Activated T-cell treated with anti-CD3 and anti-CD28 coated beads, Interleukin-2, amount 50 U/mL, for 72 hours (primary cell): ENCODE measurements at places on chromosomes 5 and 9.

GRCh38 chr9:111986035-111986556 is 89.5 kb downstream of the UGCG start:
- DNase-seq: no peak

DNA sequence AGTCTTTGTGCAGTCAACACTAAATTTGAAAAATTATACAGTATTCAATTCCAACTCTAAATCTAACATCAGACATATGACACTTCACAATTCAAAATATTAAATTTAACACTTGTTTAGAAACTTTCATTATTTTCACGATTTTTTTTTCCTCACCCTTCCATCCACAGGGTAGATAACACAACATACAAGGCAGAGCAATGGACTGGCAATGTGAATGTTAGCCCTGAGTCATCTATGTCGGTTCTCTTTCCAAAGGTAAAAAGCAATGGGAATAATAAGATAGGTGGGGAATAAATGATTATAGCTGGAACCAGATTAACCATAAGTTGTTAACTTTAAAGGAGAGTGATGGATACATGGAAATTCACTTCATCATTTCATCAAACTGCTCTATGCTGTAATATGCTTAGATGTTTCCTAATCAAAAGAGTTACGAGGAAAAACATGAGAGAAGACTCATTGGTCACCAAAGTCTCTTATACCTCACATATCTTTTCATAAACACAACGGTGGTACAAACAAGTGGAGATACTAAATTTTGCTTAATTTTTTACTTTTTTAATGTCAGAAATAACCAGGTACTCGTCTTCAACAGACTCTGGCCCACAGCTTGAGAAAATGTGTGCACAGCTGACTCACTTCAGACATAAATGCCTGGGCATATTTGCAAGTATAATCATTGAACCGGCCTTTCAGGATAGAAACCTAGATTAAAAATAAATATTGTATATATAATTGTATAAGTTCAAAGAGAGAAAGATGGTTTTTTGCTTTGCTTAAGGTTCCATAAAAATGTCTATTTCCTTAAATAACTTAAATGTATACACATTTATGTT is 23.0 kb downstream of the RFX3 start:
- no peak for DNase-seq

GRCh38 chr5:37495668-37496347 is 116.7 kb downstream of the WDR70 start:
- DNase-seq: no peak

DNA sequence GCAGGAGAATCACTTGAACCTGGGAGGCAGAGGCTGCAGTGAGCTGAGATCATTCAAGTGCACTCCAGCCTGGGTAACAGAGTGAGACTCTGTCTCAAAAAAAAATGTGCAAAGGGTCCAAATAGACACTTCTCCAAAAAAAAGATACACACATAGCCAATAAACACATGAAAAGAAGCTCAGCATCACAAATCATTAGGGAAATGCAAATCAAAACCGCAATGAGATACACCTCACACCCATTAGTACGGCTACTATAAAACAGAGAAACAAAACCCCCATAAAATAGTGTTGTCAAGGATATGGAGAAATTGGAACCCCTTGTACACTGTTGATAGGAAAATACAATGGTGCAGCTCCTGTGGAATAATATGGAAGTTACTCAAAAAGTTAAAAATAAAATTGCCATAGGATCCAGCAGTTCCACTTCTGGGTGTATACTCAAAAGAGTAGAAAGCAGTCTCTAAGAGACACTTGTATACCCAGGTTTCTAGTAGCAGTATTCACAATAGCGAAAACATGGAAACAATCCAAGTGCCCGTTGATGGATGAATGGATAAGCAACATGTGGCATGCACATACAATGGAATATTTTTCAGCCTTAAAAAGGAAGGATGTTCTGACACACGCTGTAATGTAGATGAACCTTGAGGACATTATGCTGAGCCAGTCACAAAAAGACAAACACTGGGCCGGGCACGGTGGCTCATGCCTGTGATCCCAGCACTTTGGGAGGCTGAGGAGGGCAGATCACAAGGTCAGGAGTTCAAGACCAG is 57.2 kb upstream of the PPARGC1B start:
- DNase-seq: no peak

- no peak for DNase-seq
Observed at GRCh38 chr5:149409268-149409948, 30.3 kb upstream of the IL17B start.

GRCh38 chr5:181190711-181191525 is 14.1 kb downstream of the TRIM7 start:
- DNase-seq: peak; percentile 68

GRCh38 chr9:128825923-128826700 is 3.5 kb downstream of the SPOUT1 start:
- no peak for DNase-seq

DNA sequence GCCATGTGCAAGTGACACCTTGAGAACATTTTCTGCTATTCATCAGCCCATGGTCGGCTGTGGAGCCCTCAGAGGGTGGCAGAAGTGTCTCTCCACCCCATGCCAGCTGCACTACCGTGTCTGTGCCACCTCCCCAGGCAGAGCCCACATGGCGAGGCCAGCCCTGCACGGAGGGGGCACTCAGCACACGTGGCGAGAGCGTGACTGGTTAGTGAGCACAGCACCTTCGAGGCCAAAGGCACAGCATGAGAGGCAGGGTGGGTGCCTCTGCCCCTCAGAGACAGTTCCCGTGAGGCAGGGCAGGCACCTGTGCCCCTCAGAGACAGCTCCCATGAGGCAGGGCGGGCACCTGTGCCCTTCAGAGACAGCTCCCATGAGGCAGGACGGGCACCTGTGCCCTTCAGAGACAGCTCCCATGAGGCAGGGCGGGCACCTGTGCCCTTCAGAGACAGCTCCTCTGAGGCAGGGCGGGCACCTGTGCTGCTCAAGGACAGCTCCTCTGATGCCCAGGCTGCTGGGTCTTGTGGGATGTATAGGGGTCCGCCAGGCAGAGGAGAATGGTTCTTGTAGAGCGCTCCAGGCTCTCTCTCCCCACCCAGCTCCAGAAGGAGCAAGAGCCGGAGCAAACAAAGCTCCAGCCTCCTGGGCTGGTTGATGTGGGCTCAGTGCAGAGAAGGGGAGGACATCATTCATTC is 179.8 kb upstream of the PPP1R26 start:
- no peak for DNase-seq

- DNase-seq: no peak
Observed at GRCh38 chr9:108535526-108535925, 320.3 kb downstream of the ACTL7B start.

GRCh38 chr9:114484854-114485443 is 20.3 kb downstream of the WHRN start:
- peak; percentile 71 for DNase-seq
